ENCODE measurements at places on chromosomes 1 and 21. TPM values are rescaled to one million over a fixed set of nuclear protein-coding genes. Genes with fewer than 3 reads are reported as not detected.

- DNase-seq, result no peak
Measured at GRCh38 chr1:106926803-106927582, 129.5 kb upstream of the PRMT6 start.

DNA sequence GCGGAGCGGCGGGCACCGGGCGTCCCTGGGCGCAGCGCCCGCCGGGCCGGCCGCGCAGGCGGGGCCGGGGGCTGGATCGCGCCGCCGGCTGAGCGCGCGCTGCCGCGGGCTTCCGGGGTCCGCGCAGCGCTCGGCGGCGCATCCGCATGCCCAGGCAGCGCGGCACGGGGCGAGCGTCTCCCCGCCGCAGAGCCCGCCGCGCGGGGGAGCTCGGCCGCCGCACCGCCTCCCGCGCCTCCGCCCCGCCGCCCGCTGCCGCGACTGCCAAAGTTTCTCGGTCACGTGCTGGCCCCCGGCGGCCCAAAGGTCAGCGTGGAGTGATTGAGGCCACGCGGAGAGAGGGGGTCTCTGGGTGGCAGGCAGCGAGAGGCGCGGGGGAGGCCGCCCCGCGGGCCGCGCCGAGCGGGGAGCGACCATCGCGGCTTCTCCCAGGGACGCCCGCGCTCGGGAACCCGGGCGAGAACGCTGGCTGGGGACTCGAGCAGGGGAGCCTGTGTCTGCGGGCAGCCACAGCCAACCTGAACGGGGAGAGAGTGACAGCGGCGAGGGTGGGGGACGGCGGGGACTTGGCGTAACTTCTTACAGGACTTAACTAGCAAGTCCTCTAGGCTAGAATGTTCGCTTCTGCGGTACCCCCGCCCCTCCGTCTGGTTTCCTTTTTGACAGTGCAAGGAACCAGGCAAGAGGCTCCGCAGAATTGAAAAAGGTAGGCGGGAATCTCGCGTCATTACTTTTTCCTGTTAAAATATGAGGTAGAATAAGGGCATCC lies at the start of gene ILDR2:
Gene ILDR2 (minus strand): TSS at position 180 of the 769 bp plus-strand sequence. CDS start 272 bp downstream, outside the sequence.
- no peak for DNase-seq

GRCh38 chr1:32066489-32066873 lies 6.3 kb upstream of the TMEM39B start:
- no peak for DNase-seq

DNA sequence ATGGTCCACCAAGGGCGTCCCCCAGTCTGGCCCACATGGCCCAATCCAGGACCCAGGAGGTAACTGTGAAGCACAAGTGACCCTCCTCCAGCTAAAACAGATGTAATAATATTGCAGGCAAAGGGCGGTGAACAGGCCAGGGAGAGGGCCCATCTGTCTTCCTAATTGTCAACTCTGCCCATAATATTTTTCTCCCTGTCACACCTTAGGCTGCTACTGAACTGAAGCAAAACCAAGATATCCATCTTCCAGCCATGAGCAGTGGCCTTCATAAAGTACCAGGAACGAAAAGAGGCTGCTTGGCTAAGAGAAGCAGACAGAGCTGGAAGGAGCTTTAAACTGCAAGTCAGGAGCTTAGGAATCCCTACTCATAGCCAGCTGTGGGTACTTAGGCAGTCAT lies 3.1 kb downstream of the KANK4 start:
- DNase-seq, result no peak

DNA sequence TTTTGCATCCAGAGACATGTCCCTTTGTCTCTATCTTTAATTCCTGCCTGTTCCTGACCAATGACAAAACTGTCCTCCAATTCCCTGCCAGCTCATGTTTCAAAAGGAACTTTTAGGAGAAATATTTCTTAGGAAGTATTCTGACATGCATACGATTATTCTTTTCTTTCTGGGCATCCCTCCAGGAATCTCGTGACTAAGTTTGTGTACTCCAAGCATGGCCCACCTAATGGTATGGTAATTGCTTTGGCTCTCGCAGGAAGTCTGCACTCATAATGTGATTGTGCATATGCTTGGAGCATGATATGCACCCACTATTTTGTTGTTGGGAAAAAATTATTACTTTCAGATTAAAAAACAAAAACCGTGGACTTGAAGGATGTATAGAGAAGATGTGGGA lies 256.4 kb downstream of the PRDM2 start:
- DNase-seq, result no peak

DNA sequence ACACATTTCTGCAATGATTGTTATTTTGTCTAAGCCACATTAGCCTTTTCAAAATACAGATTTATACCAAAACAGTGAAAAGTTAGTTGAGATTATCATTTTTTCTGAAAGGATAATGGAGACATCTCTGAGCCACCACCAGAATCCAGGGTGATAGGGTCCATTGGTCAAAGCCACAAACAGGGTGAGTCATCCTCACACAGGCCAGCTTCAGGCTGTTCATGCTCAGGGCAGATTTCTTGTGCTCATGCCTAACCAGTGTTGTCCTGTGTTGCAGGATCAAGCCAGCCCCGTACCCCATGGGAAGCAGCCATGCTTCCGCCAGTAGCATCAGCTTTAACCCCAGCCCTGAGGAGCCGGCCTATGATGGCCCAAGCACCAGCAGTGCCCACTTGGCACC lies 13.4 kb downstream of the ELOA start:
- DNase-seq, result peak; percentile 61

DNA sequence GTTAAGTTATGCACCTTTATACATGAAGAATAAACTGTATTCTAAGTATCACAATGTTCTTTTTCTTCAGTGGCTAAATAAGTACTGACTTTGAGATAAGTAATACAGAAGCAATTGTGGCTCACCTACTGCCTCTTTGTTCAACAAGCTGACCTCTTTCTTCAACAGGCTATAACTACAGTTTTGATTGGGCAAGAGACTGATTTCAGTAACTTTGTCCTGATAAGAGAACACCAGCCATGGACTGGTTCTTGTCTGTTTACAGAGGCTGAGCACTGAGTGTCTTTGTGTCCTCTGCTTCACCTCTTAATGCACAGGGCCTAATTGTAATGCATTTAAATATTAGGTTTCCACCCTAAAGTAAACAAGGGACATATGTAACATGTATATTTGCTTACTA lies 34.6 kb upstream of the PDE4B start:
- DNase-seq, result no peak

DNA sequence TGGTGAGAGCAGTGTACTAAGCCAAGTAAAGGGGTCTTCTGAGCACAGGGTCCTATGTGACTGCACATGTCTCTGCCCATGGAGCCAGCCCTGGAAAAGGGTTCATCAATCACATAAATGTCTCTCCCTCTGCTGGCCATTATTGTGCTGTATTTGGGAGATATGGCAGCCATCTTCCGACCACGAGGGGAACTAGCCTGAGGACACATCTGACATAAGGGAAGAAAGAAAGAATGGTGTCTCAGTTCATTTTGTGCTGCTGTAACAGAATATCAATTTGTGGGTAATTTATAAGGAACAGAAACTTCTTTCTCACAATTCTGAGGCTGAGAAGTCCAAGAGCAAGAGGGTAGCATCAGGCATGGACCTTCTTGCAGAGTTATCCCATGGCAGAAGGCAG lies 55.1 kb upstream of the GJA5 start:
- DNase-seq, result no peak

- no peak for DNase-seq
Measured at GRCh38 chr1:82775406-82776000, 974.8 kb downstream of the ADGRL2 start.

DNA sequence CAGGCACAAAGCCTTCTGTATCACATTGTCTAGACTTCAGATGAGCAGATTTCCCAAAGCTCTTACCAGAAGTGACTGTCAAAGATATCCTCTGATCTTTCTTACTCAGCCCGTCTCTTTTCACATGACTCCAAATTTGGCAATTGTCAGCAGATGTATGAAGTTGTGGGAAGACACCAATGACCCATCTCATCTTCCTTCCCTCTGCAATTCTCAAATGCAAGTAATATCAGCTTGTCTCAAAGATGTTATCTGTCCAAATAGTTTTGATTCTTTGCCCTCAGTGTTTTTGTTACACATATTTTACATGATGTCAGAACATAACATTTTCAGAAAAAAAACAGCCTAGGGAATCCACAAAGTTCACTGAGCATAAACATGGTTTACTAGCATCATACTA lies 45.1 kb upstream of the RGS2 start:
- no peak for DNase-seq

The AKNAD1 gene
- total RNA-seq, result not detected

The MFSD2A gene
- total RNA-seq, result 5.9 TPM

The FAM131C gene
- total RNA-seq, result 0.89 TPM

The FUCA1 gene
- total RNA-seq, result 40.7 TPM

The PSMG1 gene
- total RNA-seq, result 52.6 TPM

The CASZ1 gene
- 19.1 TPM for total RNA-seq

The TBCE gene
- 21.8 TPM for total RNA-seq

The GREM2 gene
- 0.04 TPM for total RNA-seq

Data from kidney epithelial cell (primary cell).